ENCODE measurements at places on chromosomes 2 and 18. TPM values are rescaled to one million over a fixed set of nuclear protein-coding genes. Genes with fewer than 3 reads are reported as not detected.

Gene SOWAHC
- total RNA-seq, result 14.5 TPM

Gene DYSF
- total RNA-seq, result 14.8 TPM

Gene PNKD
- 45.8 TPM for total RNA-seq

Gene SCN7A
- total RNA-seq, result 0.32 TPM

Gene UGT1A6
- total RNA-seq, result not detected

Gene ACTG2
- 2.7 TPM for total RNA-seq

Gene COLEC12
- total RNA-seq, result 0.39 TPM

Gene CFAP210
- 0.60 TPM for total RNA-seq

Gene ACKR3
- total RNA-seq, result 1.4 TPM

Gene GALNT13
- 8.8 TPM for total RNA-seq

Gene SERPINB13
- total RNA-seq, result not detected

Gene TXNDC2
- total RNA-seq, result 0.09 TPM

Gene PRR30
- not detected for total RNA-seq

Gene SULT1C2
- 2.2 TPM for total RNA-seq

Gene SH2D6
- total RNA-seq, result 0.50 TPM

Gene PPP4R3B
- 41.4 TPM for total RNA-seq
